ENCODE measurements at places on chromosomes 16 and 17.

- no peak for DNase-seq
Observed at GRCh38 chr17:10737736-10738135, 7.9 kb upstream of the TMEM220 start.

DNA sequence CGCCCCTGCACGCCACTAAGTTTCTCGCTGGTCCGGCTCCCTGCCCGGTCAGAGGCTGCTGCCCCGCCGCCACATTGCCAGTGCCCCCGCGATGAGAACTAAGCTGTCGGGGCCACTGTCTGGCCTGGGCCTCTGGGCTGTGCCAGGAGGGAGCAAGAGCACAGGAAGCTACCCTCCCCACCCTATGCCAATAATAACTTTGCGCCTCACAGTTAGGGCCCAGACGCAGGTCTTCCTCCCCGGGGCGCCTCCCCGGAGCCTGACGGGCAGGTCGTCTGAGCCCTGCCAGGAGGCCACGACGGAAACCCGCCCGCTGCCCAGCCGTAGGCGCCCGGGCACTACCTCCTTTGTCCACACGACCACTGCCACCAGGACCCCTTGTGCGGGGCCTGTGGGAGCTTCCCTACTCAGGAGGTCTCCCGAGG, 1.5 kb downstream of the ZFPM1 start:
- no peak for DNase-seq

DNA sequence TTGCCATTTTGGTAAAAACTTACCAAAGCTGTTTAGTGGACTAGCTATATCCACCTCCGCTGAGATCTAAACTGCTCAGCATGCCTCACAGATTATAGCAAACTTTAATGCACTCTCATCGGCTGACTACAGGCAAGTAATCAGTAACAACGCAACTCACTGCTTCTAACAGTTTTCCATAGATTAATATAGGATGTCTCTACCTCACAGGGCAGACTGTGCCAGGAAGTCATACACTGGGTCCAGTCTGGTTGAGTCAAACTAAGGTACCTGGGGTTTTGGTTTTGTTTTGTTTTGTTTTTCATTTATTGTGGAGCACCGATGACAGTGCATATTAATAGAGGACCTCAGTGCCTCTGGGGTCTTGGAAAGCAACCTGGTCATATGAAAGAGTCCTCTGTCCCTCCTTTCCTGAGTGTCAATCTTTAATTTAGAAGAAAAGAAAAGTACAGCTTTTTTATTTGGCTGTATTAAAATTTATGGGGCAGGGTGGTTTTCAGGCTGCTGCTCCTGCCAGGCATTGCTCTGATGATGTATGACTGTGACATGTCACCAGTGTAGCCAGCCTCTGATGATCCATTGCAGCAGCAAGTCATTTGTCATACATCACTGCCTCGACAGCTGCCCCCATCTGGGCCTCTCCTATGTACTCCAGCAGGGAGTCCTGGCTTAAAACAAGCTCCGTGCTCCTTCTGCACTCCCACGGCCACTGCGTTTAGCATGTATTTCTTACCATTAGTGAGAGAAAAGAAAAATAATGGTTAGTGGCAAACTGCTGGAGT, 854.1 kb downstream of the KCNJ2 start:
- DNase-seq = no peak

GRCh38 chr16:65114527-65114926, 7.3 kb downstream of the CDH11 start:
- DNase-seq = no peak

DNA sequence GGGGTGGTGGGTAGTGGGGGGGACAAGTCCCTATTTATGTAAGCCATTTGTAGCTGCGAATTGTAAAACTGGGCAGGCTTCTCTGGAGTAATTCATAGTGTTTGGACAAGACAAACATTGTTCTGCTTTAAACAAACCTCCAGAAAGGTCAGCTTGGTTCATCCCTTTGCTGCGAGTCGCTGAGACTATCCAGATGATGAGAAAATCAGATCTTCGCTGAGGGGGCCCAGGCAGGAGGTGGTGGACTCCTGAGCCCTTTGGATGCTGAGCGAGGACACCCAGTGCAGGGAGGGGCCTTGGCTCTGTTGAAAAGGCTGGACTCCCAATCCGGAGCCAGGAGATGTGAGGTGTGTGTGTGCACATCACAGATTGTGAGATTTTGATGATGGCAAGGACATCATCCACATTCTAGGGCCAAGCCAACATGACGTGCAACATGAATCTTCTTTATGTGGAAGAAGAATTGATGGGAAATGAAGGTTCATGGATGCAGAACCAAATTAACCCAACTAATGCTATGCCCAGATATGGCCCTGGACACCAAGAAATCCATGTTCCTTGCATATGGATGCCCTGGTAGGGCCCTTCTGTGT, 15.0 kb upstream of the NTN1 start:
- no peak for DNase-seq
